GM23248 (cell line): ENCODE measurements at places on chromosomes 13 and 19.

DNA sequence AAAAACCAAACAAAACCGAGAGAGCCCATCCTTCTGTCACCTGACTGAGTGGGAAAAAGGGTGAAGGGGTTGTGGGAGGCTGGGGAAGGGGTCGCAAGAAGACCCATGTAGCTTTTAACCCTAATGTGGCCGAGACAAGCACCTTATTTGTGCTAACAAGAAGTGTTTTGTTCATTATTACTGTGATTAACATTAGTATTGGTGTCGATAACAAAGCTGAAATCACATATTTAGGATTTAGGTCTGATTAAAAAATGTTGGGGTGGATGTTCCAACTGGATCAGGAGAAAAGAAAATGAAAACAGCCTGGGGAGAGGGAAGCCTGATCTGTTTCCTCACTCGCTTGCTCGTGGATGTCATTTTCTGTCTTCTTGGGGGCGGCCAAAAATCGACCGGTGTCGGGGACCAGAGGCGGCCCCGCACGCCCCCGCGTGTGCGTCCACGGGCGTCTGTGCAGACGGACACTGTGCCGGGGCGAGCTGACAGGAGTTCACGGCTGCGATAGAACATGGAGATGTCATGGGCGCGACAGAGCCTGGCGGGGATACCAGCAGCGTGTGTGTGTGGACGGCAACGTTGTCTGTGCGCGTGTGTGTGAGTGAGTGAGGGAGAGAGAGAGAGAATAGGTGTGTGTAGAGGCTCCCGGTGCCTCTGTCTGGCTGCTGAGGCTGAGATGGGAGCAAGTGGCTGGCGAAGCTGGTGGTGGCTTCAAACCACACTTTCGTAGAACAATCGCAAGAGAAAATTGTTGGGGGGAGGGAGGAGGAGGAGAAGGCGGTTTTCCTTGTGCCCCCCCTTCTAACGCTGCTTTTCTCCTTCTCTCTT lies 29.1 kb downstream of the NFIX start:
- DNase-seq, result peak; percentile 72

DNA sequence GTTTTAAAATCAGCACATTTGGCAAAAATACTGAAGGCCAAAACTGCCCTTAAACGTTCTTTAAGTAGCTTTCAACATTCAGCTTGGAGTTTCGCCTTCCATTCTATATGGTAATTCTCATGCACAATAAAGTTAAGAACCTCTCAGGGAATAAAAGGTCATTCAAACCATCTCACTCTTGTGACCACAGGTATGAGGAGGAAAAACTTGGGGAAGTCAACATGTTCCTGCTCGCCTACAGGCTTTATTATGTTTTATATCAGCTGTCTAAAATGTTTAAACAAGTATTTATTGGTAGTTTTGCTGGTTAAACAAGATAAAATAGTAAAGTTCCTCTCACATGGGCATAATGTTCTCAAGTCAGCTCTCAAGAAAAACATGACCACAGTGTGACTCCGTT lies 19.9 kb upstream of the TM9SF2 start:
- no peak for DNase-seq

DNA sequence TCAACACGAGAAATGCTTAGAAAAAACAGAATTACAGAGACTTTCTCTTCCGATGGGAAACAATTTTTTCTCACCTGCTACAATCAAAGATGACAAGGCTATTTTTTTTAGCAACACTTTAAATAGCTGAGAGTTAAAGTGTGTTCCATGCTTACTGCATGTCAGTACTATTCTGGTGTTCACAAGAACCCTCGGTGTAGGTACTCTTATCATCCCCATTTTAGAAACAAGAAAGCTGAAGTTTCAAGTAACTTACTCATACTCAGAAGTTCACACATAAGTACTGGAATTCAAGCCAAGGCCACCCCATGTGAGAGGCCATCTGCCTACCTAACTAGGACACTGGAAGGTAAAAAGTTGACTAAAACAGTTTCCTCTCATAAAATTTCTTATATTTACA lies 9.0 kb upstream of the TNFRSF19 start:
- no peak for DNase-seq

DNA sequence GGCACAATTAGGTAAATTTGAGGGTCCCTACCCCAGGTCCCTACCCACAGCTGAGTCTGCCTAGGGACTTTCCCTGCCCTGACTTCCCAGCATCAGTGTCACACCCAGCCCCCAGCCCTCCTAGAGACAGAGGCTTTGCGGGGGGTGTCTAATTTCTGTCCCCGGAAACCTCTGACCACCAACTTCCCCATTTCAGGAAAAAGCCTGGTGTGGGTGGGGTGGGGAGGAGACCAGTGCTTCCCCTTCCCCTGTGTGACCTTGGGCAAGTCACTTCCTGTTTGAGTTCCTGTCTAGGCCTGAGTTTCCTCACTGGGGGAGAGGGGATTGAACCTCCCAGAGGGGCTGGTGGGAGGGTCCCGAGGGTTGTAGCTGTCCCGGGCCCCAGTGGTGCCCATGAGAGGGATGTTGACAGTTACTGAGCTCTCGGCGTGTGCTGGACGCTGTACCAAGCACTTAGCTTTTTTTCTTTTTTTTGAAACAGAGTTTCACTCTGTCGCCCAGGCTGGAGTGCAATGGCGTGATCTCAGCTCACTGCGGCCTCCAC lies 7.9 kb downstream of the VASP start:
- no peak for DNase-seq

DNA sequence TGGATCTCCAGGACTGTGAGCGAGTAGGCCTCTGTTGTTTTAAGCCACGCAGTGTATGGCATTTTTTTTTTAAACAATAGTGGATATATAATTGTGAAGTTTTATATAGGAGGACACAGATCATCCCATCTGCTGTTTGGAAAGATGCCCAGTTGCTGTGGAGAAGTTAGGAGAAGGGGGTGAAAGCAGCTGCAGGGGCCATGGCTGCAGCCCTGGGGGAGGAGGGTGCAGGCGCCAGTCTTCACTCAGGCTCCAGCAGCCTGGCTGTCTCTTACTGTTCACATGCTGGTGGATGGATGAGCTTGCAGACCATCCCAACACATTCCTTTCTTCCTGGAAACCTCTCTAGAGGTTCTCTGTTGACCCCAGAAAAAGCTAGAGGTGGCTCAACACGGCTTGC lies 242.3 kb downstream of the TEX29 start:
- no peak for DNase-seq

DNA sequence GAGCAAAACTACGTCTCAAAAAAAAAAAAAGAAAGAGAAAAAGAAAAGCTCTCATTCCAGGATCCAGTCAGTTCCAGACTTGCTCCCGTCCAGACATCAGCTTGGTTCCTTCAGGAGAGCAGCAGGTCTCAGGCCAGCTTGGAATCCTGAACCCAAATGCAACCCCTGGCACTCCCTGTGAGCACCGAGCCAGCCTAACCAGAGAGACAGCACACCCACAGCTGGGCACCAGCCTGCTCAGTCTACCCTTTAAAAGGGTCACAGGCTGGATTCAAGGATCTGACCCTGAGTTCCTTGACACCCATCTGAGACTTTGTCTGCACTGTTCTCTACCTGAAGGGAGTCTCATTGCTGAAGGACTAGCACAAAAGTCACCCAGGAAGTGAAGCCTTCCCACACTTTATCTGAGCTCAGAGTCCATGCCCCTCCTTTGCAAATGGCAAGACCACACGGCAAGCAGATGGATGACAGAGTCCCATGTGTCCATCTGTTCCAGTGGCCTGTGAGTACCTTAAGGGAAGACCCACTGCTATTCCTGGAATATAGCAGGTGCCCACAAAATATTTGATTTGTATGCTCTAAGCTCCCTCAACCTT lies 1.4 kb downstream of the PEPD start:
- no peak for DNase-seq

- DNase-seq, result peak; percentile 92
These were observed 149.5 kb downstream of the DCT start for GRCh38 chr13:94329754-94330551.

DNA sequence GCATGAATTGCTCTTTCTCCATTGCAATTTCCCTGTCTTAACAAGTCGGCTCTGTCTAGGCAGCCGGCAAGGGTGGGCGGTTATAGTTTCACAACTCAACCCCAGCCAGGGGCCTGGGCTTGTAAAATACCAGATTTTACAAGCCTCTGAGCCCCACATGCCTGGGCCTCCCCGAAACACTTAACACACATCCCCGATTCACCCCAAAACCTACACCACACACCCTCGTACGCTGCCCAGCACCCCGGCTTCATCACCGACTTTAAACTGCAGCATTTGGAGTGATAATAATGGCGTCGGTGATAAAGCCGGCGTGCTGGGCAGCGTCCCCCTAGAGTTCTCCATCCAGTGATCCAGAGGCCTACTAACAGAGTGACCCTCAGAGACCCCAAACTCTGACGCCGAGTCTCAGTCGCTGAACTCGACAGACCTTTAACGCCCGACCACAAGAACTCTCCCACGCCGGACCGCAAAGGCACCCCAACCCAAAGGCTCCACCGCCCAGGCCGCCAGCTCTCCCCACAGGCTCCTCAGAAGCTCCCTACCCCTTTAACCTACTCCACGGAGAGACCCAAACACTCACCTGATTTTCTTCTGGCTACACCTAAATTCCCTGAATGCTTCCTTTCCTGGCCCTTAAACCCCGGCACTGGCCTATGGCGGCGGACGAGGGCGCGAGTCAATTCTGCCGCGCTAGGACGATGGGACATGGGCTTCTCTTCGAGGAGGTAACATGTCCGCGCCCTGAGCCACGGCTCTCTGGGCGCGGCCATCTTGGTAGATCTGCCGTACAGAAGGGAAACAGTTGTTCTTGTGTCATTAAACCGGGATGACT lies at the start of gene ZNF649:
Gene ZNF649 (minus strand): TSS at position 687 of the 835 bp plus-strand sequence. CDS start 4,910 bp downstream, outside the sequence.
- peak; percentile 95 for DNase-seq

DNA sequence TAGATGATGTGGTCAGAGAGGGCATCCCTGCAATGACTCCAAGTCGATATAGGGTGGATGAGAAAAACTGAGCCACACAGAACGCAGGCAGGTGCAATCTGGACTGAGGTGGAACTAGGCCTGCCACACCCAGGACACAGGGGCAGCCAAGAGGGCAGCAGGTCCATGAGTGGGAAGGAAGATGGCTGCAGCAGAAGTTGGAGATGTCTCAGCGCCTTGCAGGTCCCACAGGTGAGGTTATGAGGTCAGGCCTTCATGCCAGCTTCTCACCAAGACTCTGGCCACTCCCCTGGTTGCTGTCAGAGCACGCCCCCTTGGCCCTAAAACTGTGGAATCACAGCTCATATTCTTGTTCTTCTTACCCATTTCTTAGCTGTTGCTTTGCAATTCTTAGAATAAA lies 147.7 kb upstream of the VSTM2B start:
- DNase-seq, result no peak

DNA sequence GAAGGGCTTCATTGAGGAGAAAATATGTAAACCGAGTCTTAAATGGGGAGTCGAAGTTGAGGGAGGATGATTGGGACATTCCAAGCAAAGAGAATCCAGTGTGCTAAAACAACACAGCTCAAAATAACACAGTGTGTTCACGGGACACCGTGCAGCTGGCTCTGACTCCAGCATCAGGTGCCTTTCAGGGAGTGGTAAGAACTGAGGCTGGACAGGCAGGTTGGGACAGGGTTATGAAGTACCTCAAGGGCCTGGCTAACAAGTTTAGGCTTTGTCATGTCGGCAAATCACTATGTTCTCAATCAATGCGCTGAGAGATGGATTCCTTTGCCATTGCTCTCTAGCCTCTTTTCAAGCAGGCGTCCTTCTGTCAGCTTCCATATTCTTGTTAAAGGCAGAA lies 27.5 kb upstream of the WDFY2 start:
- DNase-seq, result no peak

- DNase-seq, result peak; percentile 21
These were observed 584.5 kb downstream of the SLITRK1 start for GRCh38 chr13:83297586-83298290.

GRCh38 chr19:49727217-49728030 lies 35.7 kb downstream of the TSKS start:
- DNase-seq, result peak; percentile 91

DNA sequence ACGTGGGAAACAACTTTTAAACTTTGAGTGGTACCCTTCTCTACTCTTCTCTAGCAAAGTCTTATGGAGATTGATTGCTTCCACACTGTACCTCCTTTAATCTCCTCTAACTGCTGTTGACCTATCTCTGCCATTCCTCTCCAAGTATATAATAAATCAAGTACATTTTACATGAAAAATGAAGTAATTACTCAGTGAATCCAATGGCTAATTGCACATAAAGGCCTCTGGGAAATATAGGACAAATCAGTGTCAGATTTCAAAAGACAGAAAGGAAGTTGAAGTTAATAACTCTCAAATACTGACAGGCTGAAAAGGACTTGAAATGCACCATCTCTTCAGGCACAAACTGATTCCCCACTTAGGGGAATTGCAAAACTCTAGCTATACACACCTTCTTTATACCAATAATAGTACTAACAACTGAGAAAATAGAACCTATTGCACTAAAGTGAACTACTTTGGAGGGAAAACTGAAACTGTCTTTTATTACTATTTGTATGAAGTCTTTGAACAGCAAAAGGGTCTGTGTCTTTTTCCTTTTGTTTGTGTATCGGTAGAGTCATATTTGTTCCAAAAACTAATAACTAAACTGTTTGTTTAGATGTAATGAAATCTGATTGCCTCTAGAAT lies 701.1 kb downstream of the PCDH9 start:
- no peak for DNase-seq

GRCh38 chr13:67620665-67621064 lies 390.5 kb upstream of the PCDH9 start:
- DNase-seq, result no peak

DNA sequence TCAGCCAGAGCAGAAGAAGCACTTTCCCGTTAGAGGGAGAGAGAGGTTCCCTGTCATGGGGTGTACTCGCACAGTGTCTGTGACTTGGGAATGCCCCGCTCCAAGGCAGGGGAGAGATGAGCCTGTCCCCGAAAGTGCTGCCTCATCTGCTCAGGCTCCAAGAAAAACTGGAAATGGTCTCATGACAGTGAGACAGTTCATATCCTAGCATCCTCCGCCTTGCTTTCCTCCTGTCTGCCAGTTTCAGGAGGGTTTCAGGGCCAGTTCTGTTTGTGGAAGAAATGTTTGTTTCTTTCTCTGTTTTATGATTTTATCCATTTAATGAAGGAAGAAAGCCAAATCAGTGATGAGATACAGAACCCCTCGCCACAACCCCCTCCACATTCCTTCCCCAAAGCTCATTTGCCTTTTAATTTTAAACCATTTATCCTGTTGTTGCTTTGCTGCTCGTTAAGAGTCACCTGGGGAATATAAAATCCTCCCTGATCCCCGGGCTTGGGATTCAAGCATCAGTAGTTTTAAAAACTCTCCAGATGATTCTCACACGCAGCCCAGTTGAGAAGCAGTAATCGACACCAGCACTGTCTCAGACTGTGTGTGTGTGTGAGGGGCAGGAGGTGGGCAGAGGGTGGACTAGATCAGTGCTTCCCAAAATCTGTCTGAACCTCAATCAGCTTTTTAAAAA lies 144.6 kb upstream of the UBL3 start:
- DNase-seq, result peak; percentile 74

DNA sequence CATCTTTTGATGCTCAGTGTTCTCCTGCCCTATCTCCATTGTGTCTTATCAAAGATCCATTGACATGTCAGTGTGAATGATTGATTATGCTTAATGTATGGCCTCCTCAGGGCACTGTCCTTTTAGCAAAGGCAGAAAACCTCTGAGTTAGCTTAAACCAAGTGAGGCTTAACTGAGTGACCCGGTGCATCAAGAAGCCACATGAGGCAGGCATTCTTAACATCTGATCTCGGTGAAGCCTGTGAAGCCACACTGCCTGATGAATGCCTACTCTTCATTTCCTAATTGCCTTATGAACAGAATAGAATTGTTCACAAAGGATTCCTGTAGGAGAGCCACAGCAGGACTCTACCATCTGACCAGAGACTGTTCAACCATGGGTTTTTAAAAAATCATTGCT lies 168.1 kb upstream of the SOX21 start:
- DNase-seq, result no peak

GRCh38 chr13:76522083-76522755 lies 364.0 kb downstream of the KCTD12 start:
- DNase-seq, result no peak
